Fibroblast of villous mesenchyme (primary cell): ENCODE measurements at places on chromosomes 16 and 17. TPM values are rescaled to one million over a fixed set of nuclear protein-coding genes. Genes with fewer than 3 reads are reported as not detected.
A peak's percentile ranks its signal among the peaks of the same experiment; 100 is the strongest.

The SLC4A1 gene
- not detected in 2 replicates for total RNA-seq

The VAMP2 gene
- total RNA-seq: 5.6 and 6.1 TPM in 2 replicates

The COX11 gene
- 45.3 and 58.3 TPM in 2 replicates for total RNA-seq

The SCGB1C2 gene
- total RNA-seq: not detected in 2 replicates

The SULT1A2 gene
- under 0.01 TPM in 1 of 2 replicates, not detected in the other for total RNA-seq

The GDPD1 gene
- total RNA-seq: 0.97 and 2.6 TPM in 2 replicates

The G6PC1 gene
- not detected in 2 replicates for total RNA-seq

The CCL8 gene
- total RNA-seq: not detected in 2 replicates

GRCh38 chr17:21299981-21300600, 15.6 kb downstream of the MAP2K3 start:
- DNase-seq: no peak

- DNase-seq: no peak
These were observed 66.5 kb downstream of the GNAO1 start for GRCh38 chr16:56257666-56258342.

- DNase-seq: no peak
These were observed 3.9 kb downstream of the IGFBP4 start for GRCh38 chr17:40447148-40447644.

DNA sequence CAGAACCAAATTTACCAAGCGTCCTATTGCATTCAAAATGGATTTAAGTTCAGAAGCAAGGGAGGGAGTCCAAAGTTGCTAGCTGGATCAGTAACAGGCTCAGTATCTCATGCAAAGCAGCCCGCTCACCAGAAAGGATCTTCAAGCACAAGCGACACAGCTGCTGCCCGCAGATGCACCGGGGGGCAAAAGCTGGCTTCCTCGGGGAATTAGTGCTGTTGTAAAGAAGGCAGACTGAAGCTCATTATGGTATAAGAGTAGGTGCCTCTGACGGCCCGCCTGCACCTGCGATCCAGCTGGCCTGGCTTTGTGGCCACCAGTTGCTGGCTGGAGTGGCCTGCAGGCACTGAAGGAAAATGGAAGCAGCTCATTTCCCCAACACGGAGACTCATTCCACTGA, 128.4 kb upstream of the RCVRN start:
- no peak for DNase-seq

DNA sequence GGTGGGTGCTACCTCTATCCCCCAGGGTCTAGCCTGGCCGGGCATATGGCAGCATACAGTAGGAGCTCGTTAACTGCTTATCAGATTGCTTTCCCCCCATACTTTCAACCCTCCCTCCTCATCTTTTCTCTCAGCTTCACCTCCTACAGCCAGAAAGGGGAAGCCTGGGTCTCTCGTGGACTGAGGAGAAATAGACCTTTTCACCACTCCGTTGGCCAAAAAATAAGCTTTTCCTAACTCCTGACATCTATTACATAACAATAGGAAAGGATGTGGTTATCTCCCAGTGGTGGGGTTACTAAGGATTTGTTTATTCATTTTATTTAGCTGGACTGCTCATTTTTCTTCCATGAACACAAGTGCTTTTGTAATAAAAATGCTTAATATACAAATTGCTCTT, 9.0 kb upstream of the CXCL16 start:
- DNase-seq: no peak

- DNase-seq: peak; percentile 89
These were observed 10.5 kb downstream of the POLDIP2 start for GRCh38 chr17:28346746-28347246.

- no peak for DNase-seq
These were observed 5.8 kb downstream of the ZNF18 start for GRCh38 chr17:11991461-11991860.

- DNase-seq: peak; percentile 4
These were observed 31.2 kb downstream of the TMEM238L start for GRCh38 chr17:10772425-10773380.

DNA sequence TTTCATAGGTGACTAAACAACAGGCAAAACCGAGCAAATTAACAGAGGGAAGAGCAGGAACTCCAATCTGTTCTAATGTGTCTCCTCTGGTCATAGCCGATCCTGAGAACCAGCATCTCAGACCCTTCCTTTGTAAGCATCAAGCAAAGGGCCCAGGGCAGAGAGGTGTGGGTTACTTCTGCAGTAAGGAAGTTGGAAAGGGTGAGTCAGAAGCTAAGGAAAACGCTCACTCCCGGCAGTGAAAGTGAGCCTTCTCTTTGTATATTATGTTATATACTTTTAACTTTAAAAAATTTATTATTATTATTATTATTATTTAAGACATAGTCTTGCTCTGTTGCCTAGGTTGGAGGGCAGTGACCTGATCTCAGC, 77.7 kb downstream of the MRM3 start:
- DNase-seq: peak; percentile 67

DNA sequence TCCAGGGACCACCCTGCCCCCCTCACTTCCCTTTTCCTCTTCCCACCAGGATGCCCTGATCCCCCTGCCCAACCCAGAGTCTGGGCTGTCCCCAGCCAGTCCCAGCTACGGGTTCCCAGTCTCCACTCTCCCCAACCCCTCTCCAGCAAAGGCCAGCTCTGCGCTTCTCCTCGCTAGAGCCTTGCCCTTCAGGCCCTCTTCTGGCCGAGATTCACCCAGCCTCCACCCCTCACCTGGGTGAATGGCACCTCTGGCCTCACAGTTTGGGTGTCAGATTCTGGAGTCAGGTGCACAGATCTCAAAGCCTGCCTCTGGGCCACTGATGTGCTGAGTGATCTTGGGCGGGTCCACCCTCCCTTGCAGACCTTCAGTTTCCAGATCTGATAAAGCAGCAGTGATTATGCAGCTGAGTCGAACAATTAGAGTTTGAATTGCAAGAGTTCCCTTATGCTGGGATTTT, 185.6 kb upstream of the TNRC6C start:
- no peak for DNase-seq

DNA sequence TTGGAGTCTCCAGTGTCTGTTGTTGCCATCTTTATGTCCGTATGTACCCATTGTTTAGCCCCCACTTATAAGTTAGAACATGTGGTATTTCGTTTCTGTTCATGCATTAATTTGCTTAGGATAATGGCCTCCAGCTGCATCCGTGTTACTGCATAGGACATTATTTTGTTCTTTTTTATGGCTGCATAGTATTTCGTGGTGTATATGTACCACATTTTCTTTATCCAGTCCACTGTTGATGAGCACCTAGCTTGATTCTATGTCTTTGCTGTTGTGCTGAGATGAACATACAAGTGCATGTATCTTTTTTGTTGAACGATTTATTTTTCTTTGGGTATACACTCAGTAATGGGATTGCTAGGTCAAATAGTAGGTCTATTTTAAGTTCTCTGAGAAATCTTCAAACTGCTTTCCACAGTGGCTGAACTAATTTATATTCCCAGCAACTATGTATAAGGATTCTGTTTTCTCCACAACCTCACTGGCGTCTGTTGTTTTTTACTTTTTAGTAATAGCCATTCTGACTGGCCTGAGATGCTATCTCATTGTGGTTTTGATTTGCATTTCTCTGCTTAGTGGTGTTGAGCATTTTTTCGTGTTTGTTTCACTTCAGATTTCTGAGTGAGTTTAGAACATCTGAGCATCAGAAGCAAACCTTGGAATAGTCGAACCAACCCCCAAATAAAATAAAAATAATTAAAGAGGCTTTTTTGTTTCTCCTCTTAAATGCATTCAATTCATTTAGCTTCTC, 304.7 kb downstream of the ZFHX3 start:
- DNase-seq: peak; percentile 43

DNA sequence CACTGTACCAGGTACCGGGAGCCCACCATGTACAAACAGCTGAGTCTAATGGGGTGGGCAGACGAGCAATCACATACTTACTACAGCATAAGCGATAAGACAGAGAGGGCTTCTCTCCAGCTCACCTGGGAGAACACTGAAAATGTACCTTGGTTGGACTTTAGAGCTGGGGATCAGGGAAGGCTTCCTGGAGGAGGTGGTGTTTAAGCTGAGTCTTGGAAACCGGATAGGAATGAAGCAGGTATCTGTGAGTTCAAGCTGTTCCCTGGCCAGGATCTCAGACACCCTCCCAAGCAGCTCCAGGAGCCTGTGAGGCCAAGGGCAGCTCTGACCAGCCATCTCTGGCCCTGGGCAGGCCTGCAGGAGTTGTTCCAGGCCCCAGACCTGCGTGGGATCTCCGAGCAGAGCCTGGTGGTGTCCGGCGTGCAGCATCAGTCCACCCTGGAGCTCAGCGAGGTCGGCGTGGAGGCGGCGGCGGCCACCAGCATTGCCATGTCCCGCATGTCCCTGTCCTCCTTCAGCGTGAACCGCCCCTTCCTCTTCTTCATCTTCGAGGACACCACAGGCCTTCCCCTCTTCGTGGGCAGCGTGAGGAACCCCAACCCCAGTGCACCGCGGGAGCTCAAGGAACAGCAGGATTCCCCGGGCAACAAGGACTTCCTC, 8.0 kb upstream of the SERPINF1 start:
- no peak for DNase-seq

- no peak for DNase-seq
These were observed 162.5 kb downstream of the ZNF423 start for GRCh38 chr16:49693445-49693844.

GRCh38 chr17:10549096-10549842, at the start of gene MYH2:
MYH2 (minus strand) TSS chr17:10549658; CDS start chr17:10547920, 1,738 bp downstream.
- DNase-seq: no peak

- no peak for DNase-seq
These were observed 63.6 kb upstream of the TBX2 start for GRCh38 chr17:61335845-61336655.

- no peak for DNase-seq
These were observed 95.5 kb downstream of the GNAO1 start for GRCh38 chr16:56286809-56287208.

DNA sequence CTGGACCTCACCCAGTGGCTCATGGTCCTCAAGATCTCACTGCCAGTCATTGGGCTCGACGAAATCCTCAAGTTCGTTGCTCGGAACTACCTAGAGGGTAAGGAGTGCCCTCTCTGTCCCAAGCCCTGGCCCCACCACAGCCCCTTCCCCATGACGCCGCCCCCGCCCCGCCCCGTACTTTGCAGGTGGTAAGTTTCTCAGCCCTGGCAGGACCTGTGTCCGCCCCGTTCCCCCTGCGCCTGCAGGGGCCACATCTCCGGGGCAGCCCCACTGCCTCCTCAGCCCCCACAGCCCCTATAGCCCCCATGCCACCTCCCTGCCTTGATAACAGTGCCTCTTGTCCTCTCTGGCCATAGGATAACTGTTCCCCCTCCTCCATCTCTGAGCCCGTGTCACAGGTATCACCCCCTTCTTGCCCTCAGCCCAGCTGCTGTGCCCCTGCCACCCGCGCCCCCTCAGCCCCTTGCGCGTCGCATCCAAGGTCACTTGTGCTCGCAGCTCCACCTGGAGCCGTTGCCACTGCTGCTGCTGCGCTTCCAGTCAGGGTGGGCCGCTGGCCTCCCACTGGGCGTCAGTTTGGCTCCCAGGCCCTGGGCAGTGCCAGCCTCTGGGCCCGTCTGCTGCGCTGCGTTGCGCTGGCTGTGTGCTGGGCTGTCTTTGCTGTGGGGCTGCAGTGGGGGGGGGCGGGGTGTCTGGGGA, 21.5 kb downstream of the RABEP2 start:
- DNase-seq: no peak

- no peak for DNase-seq
These were observed 335.7 kb downstream of the GRIN2A start for GRCh38 chr16:9846362-9847099.

- DNase-seq: no peak
These were observed 18.0 kb downstream of the C16orf87 start for GRCh38 chr16:46812781-46813540.

DNA sequence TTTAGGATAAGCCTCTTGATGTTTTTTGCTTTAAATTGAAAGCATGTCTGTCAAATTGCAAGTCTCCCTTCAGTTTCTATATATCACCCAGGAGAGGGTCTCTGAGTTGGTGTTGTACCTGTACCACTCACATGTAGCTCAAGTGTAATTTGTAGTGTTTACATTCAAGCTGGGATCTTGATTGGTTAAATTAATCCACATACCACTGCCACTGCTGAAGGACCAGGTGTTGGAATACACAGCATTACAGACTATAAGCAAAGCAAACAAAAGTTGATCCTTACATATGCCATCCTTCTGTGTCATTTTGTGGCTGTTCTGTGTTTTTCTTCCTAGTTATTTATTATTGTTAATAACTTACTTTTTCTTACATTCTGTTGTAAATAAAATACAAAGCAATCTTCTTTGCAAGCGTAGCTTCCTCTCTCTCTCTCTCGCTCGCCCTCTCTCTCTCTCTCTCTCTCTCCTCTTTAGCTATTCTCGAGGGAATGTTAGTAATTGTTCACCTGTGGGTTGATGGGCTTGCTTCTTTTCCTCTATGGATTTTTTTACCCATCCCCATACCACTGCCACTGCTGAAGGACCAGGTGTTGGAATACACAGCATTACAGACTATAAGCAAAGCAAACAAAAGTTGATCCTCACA, 20.8 kb upstream of the NOL11 start:
- DNase-seq: no peak

GRCh38 chr16:8893426-8893825, 11.3 kb downstream of the LITAFD start:
- DNase-seq: no peak

DNA sequence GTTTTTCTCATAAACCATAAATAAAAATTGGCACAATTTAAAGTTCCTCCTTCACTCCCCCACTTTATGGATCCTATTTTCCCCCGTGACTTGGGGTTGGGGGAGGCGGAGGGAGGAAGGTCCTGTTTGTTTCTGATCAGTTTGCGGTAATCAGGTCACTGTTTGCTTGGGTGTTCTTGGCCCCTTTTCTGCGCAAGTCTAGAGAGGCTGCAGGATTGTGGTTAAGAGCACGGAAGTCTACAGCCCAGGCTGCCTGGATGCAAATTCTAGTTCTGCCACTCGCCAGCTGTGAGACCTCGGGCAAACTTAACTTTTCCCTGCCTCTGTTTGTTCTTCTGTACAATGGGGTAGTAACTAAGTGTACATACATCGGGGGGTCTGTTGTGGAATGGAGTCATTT, 12.1 kb downstream of the ATP2C2 start:
- no peak for DNase-seq

DNA sequence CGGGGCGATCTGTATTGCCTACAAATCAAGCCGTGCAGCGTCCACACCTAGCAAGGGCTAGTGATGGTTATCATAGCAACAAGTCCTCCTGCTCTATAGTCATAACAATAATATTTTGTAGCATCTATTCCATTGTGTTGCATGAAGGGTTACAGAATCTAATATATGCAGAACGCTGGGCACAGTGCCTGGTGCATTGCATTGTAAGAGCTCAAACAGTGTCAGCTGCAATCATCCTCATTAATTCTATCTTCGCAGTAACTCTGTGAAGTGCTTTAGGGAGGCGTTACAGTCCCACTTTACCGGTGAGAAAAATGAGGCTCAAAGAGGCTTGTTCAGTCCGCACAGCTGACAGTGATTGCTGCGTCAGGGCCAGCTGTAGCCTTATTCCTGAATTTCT, 149.4 kb downstream of the RBFOX1 start:
- DNase-seq: no peak

GRCh38 chr17:27564463-27564862, 66.5 kb upstream of the LGALS9 start:
- DNase-seq: no peak

GRCh38 chr16:76532188-76532973, 255.2 kb downstream of the CNTNAP4 start:
- DNase-seq: no peak

- peak; percentile 59 for DNase-seq
These were observed 14.9 kb downstream of the IGFBP4 start for GRCh38 chr17:40457964-40458791.

GRCh38 chr17:39688945-39689344, 1.1 kb upstream of the PGAP3 start:
- DNase-seq: no peak
